ENCODE measurements at places on chromosomes 7 and 10.

DNA sequence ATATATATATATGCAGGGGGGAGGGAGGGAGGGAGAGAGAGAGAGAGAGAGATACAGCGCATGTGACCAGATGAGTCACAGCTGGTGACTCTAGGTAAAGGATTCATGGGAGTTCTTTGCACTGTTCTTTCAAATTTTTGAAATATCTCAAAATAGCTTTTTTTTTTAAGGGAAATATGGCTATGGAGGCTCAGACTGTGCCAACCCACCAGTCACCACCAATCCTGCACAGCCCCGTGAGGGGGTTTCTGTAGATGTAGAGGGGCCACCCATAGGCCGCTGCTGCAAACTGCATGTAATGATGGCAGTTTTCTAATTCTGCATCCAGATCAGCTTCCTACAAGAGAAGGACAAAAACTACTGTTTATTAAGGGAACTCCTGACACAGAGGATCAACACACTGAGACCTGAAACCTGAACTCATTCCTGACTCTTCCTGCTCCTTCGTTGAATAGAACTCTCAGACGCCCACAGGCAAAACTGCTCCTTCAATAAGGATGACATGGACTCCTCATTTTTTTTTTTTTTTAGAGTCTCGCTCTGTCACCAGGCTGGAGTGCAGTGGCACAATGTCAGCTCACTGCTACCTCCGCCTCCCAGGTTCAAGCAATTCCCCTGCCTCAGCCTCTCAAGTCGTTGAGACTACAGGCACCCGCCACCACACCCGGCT, 17.3 kb downstream of the DAGLB start:
- peak; percentile 39 for DNase-seq

- DNase-seq: no peak
Measured at GRCh38 chr7:114183311-114184088, 231.1 kb upstream of the FOXP2 start.

- DNase-seq: no peak
Measured at GRCh38 chr10:26737730-26738129, 40.2 kb downstream of the PDSS1 start.

- no peak for DNase-seq
Measured at GRCh38 chr10:121185816-121186455, 334.8 kb downstream of the WDR11 start.

DNA sequence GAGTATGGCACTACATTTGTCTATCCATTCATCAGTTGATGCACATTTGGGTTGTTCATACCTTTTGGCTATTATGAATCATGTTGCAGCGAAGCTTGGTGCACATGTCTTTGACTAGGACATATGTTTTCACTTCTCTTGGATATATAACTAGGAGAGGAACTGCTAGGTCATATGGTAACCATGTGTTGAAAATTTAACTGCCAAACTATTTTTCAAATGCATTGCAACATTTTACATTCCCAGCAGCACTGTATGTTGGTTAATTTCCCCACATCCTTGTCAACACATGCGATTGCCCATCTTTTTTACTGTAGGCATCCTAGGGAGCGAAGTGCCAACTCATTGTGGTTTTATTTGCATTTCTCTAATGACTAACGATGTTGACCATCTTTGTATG, 183.4 kb downstream of the PRKCQ start:
- no peak for DNase-seq

- no peak for DNase-seq
Measured at GRCh38 chr10:125756196-125756595, 19.4 kb downstream of the MMP21 start.

DNA sequence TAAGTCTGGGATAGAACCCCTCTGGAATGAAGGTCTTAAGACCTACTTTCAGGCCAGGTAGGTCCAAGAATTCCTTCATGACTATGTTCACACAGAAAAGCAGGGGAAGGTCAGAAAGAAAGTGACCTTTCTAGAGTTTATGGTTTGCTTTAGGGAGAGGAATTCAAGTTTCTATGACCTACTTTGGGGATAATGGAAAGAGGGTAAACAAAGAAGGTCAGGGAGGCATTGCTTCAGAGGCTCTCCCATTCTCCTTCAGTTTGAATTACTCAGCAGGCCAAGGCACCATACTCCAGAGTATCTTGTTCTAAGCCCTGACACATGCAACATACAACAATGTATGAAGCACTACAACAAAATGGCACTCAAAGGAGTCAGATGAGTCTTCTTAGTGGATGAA, 11.5 kb upstream of the MACC1 start:
- DNase-seq: no peak

Data from dorsolateral prefrontal cortex (tissue), 122 donors.